ENCODE measurements at places on chromosomes 16 and 17.

DNA sequence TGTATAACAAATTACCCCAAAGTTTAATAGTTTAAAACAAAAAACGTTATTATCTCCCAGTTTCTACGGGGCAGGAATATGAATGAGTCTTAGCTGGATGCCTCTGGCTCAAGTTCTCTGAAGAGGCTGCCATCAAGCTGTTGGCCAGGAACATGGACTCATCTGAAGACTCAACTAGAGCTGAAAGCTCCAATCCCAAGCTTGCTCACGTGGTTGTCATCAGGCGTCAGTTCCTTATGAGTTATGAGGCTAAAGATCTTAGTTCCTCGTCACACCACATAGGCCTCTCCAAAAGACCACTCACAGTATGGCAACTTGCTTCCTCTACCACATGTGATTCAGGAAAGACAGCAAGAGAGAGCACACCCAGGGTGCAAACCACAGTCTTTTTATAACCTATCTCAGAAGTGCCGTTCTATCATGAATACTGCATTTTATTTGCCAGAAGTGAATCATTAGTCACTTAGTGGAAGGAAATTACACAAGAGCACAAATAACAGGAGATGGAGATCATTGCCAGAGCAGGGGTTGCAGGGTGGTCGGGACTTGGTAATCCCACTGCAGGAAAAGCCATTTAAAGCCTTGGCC, 48.7 kb upstream of the NLK start:
- no peak for DNase-seq

GRCh38 chr16:19210280-19210924, 42.4 kb downstream of the SYT17 start:
- no peak for DNase-seq

- DNase-seq, result no peak
Measured at GRCh38 chr17:56604691-56605290, 11.3 kb downstream of the NOG start.

DNA sequence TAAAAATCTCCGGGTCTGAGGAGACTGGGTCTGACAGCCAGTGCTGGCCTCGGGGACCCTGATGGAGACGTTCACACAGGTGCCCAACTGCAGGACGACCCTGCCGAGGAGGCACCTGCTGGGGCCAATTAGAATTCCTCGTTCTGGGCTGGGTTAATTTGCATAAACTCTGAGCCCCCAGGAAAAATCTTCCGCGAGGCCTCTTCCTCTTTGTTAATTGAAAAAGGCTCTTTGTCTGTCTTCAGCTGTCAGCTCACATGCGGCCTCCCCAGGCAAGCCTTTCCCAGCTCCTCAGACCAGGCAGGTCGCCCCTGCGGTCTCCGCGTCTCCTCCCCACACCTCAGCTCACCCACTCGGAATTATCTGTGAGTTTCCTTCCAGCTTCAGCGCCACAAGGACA, 400.2 kb downstream of the SEC14L1 start:
- no peak for DNase-seq

GRCh38 chr16:65111306-65111705, 10.6 kb downstream of the CDH11 start:
- DNase-seq, result no peak

GRCh38 chr17:66514227-66514806, 211.9 kb downstream of the PRKCA start:
- DNase-seq, result no peak

DNA sequence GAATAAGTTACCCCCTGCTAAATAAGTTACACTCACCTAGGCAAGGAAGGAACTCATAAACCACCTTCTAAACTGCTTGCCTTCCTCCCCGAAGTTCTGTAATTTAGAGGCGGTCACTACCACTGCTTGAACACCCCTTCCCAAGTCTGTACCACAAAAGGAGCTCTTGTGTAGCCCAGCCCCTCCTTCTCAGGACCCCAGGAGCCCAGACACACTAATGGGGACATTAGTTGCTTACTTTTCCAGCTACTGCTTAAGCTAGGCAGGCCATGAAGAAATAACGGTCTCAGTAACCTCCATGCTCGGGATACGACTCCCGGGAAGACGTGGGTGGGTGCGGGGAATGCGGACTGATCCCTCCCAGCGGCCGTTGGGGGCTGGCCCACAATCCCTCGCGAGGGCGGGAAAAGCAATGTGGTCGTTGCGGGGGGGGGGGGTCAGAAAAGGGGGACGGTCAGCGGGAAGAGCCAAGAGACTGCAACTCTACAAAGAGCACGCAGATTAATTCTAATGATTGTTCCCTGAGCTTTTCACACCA, at the start of gene TEX14:
TSS of gene TEX14 (minus strand) at position 345 of the 538 bp plus-strand sequence. CDS start 40,044 bp downstream, outside the sequence.
- no peak for DNase-seq

- no peak for DNase-seq
Measured at GRCh38 chr17:80259457-80260068, 1.1 kb upstream of the RNF213 start.

- no peak for DNase-seq
Measured at GRCh38 chr16:27273330-27273669, 4.7 kb upstream of the NSMCE1 start.

- no peak for DNase-seq
Measured at GRCh38 chr17:78324391-78325075, 35.3 kb downstream of the SOCS3 start.

GRCh38 chr17:79657861-79658810, 47.3 kb upstream of the RBFOX3 start:
- peak; percentile 18 for DNase-seq

DNA sequence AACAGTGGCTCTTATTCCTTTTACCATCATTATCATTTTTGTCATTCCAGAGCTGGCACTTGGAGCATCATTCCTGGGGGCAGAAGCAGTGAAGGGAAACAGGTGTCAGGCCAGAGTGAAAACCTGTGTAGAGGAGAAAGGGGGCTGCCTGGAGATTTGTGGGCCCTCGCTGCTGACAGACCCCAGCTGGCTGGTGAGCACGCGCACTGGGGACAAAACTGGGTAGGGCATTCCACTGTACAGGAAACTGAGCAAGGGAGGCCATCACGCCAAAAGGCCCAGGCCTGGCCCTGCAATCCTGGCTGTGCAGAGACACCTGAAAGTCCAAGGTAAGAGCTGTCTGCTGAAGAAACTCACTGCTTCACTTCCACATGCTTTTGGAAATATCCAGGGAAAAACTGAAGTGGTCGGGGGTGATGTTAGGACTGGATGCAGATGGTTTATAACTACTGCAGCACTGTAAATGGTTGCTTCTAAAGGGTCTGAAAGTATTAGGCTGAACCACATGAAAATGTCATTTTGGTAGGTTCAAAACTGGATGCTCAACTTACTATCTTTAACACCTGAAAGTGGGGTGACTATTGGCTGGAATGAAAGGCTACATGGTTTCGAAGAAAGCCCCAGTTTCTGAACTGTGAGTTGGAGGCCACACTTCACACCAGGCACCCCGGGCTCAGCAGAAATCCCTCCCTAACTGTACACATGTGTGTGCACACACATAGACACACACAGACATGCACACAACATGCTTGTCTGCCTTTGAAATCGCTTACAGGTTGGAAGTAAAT, 225.0 kb downstream of the C16orf78 start:
- DNase-seq, result no peak

DNA sequence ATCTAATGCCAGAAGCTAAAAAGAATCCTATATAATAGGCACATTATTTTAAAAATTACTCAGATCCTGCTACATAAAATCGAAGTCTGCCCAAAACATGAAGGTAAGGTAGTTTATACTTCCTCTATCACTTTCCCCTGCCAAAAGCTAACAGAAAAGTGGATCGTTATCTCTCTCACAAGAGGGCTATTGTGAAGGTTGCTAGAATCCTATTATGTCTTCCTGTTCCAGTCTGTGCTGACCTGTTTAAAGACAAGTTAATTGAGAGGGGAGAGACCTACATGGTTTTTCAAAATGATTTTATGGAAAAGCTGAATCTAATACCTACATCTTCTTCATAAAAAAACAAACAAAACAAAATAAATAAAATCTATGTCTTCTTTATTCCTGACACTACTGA, 1410.9 kb upstream of the CDH8 start:
- no peak for DNase-seq

DNA sequence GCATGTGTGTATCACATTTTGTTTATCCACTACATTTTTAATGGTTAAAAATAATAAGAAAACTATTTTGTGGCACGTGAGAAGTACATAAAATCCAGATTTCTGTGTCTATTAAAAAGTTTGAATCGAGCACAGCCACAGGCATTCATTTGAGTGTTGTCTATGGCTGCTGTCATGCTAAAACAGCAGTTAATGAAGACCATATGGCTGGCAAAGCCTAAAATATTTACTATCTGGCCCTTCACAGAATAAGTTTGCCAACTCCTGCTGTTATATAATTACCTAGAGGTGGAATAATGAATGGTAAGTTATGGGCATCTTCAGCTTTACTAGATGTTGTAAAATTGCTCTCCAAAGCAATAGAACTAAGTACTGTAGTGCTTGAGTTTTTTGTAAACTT, 30.5 kb downstream of the TMEM98 start:
- no peak for DNase-seq

DNA sequence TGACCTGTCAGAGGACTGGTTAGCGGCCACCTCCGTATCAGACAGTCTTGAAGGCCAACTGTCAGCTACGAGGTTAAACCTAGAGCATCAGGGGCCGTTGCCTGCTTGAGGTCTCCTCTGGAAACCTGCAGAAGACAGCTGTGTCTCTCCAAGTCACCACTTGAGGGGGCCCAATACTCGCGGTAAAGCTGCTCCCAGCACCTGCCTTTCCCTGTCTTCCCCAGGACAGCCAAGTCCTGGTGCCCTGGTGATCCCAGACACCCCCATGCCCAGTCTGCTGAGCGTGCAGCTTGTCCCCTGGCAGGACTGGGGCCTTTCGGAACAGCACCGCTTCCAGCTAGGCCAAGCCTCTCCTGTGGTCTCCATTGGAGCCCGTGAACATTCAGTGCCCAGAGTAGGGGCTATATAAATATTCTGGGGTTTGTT, 80.1 kb downstream of the DNAH17 start:
- peak; percentile 55 for DNase-seq

- DNase-seq, result no peak
Measured at GRCh38 chr16:11794447-11794846, 2.6 kb downstream of the ZC3H7A start.

- DNase-seq, result no peak
Measured at GRCh38 chr16:11963706-11964105, 1.3 kb upstream of the TNFRSF17 start.

DNA sequence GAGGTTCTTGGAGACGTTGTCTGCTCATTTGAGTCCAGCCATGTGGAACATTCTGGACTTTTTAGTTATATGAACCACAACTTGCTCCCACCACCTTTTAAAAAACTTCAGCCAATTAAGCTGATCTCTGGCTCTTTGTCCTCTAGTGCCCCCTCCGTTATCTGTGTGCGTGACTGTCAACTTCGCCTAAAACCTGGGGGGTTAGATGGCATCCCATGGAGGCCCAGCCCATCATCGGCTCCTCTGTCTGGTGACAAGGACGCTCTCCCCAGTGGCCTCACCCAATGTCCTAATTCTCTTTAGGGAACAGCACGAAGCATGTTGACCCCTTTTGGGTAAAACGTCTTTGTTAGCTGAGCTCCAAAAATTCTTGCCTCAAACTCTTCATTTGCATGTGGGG, 341.0 kb upstream of the TNRC6C start:
- DNase-seq, result no peak

- no peak for DNase-seq
Measured at GRCh38 chr17:56142325-56142724, 10.9 kb upstream of the ANKFN1 start.

DNA sequence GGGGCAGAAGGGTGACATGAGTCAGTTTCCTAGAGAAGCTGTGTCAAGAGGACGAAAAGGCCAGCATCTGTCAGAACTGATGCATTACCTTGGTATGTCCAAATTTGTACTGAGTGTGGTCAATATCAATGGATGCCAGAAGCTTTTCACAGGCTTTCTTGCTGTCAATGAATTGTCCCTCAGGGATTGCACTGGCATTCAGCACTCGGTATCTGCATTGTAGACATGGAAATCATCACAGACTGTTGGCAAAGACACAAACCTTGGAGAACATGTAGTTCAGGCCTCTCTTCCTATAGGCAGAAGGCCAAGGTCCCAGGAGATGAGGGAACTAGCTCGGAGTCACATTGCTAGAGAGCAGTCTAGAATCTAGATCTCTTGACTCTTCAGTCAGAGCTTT, 16.6 kb downstream of the MYH3 start:
- DNase-seq, result no peak

DNA sequence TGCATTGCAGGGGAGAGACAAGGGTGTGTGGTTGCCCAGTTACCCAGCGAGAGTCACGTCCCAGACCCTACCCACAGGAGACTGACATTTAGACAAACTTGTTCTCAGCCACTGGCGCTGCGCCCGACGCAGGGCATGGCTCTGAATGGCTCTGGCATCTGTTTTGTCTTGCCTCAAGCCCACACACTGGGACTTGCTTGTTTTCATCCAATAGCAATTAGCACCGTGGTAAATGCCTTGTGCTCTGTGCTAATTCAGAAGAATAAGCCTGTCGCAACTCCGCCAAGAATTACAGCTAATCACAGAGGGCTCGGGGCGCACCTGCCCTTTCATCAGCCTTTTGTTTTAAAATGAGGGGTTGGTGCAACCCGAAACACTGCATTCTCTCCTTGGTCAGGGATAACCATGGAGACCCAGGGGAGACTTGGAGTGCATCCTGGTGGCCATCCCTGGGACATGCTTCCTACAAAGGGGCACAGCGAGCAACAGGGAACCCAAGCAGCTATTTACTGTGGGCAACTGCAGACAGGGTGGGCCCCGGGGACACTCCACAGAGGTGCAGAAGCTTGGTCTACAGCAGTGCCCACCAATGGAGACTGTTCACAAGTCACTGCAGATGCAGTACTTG, 220.6 kb upstream of the ZFHX3 start:
- DNase-seq, result no peak

GRCh38 chr17:80453126-80453997, 23.0 kb downstream of the NPTX1 start:
- DNase-seq, result no peak

DNA sequence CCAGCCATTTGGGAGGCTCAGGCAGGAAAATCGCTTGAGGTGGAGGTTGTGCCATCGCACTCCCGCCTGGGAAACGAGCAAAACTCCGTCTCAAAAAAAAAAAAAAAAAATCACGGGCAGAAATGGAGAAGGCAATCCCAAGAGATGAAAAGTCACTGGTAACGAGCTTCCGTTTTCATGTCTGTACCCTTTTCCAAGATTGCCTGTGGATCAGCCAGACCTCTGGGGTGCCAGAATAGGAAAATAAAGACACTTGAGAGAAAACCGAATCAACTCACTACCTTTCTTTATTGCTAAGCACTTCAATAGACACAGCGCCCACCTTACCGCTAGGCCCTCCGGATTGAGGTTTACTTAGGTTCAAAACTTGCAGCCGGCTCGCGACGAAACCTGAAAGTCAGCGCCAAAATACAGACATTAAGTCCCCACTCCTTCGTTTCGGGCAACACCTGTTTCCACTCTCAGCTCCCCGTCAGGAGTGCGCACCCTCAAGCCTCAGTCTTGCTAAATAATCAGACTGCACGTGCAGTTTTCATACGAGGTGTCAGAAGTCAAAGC, 970 bp upstream of the TRAF7 start:
- DNase-seq, result no peak

- DNase-seq, result no peak
Measured at GRCh38 chr17:48770954-48771353, 42.4 kb upstream of the HOXB13 start.

GRCh38 chr17:69057280-69057679, 3.4 kb downstream of the ABCA9 start:
- DNase-seq, result no peak
